Omental fat pad (tissue), 4 donors: ENCODE measurements at places on chromosomes 1 and 21. TPM values are rescaled to one million over a fixed set of nuclear protein-coding genes. Genes with fewer than 3 reads are reported as not detected.

- DNase-seq = peak; percentile 52
Measured at GRCh38 chr1:36156329-36157114, 562 bp downstream of the MAP7D1 start.

DNA sequence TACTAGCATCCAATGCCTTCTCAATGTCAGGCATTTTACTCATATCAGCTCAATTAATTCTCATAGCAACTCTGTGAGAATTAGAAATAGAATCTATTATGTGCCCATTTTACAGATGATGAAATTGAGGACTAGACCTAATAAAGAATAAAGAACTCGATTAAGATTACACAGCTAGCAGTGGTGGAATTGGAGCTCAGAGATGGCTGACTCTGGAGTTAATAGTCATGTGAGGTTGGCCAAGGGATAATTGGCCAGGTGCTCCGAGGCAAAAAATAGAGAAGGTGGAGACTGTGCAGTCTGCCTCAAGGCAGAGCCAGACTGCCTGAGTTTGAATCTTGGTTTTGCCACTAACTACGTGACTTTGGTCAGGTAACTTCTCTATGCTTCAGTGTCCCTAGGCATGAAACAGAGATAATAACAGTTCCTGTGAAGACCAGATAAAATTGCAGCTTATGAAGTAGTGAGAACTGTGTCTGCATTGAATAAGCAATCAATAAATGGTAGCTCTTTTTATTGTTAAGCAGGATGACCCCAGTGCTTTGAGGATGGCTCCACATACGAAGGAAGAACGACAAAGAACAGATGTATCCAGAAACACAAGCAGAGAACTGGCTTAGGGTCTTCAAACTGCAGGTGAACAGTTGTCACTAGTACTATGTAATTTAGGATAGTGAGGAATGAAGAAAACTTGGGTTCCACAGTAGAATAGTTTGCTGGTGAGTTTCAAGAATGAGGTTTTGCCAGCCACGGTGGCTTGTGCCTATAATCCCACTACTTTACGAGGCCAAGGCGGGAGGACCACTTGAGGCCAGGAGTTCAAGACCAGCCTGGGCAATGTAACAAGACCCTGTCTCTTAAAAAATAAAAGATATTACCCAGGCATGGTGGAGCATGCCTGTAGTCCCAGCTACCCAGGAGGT is 6.9 kb upstream of the CCSAP start:
- DNase-seq = no peak

GRCh38 chr1:154661110-154661509 is 53.1 kb upstream of the ADAR start:
- DNase-seq = no peak

GRCh38 chr1:230857077-230857476 is 11.2 kb downstream of the C1orf198 start:
- no peak for DNase-seq

- DNase-seq = no peak
Measured at GRCh38 chr1:21574466-21575151, 65.4 kb downstream of the ALPL start.

- no peak for DNase-seq
Measured at GRCh38 chr21:18030248-18030647, 211.1 kb upstream of the C21orf91 start.

- no peak for DNase-seq
Measured at GRCh38 chr21:38459490-38459889, 38.8 kb downstream of the ERG start.

- no peak for DNase-seq
Measured at GRCh38 chr1:168907786-168908348, 178.9 kb upstream of the DPT start.

DNA sequence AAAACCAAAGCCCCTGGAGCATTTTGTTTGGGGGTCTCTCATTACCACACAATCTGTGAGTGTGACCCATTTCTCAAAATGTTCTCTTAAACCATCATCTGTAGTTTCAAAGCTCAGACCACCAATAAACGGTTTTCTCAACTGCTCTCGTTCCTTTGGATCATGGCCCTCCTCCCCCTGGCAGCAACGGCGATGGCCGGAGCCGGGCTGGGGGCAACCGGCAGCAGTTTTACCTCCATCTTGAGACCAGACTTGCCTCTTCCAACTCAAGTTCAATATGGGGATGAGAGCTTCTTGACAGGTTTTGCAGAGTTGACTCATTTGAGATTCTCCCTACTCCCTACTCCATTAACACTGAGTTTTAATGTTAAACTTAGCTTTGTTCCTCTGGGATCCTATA is 29.7 kb downstream of the LRRC42 start:
- no peak for DNase-seq

GRCh38 chr1:218472885-218473284 is 127.7 kb downstream of the TGFB2 start:
- DNase-seq = no peak

GRCh38 chr1:67214420-67215174 is 48.3 kb downstream of the IL23R start:
- DNase-seq = no peak

DNA sequence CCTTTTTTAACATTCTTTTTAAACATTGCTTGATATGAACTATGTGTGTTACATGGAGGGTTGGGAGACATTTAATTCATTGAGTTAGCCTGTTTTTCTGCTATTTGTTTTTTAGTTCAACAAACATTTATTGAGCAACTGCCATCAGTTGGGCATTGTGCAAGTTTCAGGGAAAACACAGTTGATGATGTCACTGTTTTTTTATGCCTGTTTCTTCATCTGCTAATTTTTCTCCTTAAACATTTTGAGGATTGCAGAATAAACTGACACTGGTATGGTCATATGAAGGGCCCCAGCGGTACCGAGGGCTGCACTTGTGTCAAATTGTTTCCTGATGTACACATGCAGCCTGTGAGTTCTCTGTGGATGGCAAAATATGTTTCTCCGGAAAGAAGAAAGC is 253.0 kb downstream of the FGGY start:
- DNase-seq = no peak

DNA sequence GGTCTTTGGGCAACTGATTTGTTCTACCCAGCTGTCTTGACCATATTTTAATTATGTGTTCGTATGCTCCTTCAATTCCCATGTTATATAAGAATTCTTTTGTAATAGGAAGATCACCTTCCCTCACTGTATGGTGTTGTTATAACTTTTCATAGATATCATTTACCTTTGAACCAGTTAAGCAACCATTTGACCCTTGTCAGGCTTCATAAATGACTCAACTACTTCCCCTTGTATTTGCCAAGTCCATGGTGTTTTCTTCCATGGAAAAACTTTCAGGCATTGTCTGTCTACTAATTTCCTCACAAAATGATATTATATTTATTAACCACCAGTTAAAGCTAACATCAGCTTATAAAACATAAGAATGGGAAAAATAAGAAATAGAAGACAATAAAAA is 5.1 kb downstream of the BPNT1 start:
- no peak for DNase-seq

DNA sequence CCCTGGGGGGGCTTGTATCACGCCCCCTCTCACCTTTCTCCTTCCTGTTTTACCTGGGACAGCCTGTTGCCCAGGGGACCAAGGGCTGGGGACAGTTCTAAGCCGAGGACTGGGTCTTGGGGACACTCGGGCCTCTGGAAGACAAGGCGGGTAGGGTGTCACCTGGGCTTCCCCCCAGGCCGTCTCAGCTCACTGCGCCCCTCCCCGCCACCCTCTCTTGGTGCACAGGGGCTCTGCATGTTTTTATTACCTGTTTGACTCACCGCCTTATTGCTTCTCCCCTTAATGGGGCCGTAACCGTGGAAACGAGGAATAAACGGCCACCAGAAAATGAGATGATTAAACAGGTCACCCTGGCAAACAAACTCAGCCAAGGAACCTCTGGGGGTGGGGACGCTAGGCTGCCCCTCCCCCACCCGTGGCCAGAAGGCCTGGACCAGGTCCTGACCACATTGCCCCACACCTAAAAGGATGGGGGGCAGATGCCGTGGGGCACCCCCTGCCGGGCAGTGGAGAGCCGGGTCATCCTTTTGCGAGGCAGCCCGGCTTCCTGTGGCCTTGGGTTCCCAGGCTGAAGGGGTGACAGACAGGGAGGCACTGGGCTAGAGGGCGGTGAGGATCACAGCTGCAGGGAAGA is 109.9 kb downstream of the CASZ1 start:
- DNase-seq = no peak

DNA sequence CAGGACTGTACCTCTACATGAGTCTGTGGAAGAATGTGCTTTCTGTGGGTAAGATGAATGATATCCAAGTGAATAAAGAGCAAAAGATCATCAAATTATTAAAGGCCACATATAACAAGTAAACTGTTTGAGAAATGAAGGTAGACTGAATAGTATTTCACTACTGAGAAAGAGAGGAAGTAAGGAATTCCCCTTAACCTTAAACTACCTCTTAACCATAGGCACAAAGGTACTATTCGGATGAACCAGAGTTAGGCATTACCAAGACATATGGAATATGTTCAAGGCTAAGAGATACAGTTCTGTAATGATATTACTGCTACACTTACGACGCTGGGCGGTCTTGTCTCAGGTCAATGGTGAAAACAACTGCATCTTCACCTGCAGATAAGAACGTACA is 25.5 kb downstream of the DCAF8 start:
- DNase-seq = no peak

DNA sequence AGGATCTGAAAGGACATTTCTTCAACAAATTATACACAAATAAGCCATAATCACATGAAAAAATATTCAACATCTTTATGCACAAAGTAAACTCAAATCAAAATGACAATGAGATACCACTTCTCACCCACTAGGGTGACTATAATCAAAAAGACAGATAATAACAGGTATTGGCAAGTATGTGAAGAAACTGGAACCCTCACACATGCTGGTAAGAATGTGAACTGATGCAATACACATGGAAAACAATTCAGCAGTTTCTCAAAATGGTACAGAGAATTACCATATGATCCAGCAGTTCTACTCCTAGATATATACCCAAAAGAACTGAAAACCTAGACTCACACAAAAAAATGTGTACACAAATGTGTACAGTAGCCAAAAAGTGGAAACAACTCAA is 62.5 kb downstream of the CHD5 start:
- DNase-seq = no peak

- DNase-seq = no peak
Measured at GRCh38 chr21:31156662-31157061, 118.4 kb upstream of the KRTAP19-8 start.

DNA sequence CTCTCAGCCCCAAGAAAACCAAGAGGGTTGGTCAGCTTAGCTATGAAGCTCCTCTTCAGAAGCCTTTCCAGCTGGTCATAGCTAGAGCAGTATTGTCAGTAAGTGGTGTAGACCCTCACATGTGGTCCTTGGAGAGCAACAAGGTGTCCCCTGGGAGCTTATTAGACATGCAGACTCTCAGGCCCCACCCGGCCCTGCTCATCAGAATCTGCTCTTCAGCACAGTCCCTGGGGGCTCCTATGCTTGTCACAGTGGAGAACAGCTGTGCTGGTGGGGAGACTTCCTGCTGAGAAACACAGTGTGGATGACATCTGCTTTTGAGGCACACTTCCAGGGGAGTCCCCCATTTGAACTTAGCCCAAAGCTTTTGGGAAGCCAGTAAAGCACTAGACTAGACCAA is 21.9 kb upstream of the NEK2 start:
- no peak for DNase-seq

DNA sequence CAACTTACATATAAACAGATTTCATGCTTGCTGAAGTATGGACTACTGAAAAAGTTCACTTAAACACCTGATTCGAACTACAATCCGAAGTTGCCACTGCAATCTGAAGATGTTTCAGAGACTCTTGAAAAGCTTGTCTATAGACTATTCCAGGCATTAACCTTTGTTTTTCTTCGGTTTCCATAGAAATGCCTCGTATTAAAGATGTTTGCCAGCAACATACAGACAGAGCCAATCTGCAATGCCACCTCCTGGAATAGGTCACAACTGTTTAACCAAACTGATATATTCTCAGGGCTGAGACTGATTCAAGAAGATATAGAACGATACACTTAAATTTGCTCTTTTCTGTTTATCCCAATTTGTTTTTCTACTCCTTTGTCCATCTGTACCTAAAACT is 28.9 kb upstream of the DMRTB1 start:
- no peak for DNase-seq

GRCh38 chr1:222769971-222770620 is 33.1 kb downstream of the FAM177B start:
- no peak for DNase-seq

GRCh38 chr1:8409106-8409505 is 91.2 kb downstream of the SLC45A1 start:
- DNase-seq = no peak

DNA sequence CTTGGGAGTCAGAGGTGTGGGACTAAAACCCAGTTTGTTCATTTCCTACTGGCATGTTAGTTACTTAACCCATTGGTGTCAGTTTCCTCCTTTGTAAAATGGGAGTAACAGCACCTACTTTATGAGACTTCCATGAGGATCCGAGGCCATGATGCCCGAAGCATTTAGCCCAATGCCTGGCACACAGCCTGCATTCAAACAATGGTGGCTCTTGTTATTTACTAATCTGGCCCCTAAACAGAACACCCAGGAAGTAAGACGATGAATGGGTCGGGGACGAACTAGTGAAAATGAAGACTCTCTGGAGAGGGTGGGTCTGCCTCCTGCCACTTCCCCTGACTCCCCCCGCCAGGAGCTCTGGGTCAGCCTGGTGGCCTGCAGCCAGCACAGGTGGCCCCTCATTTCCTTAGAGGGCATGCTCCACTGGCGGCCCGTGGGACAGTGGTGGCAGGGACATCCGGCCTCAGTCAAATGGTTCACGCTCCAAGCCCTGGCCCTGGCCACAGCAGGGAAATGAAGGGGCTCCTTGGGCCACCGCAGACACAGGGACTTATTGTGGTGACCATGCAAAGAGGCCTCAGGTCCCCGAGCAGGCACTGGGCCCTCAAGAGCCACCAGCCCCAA is 9.5 kb upstream of the TAS1R2 start:
- no peak for DNase-seq

GRCh38 chr1:40301541-40302299 is 15.4 kb downstream of the COL9A2 start:
- no peak for DNase-seq

GRCh38 chr1:186492531-186493291 is 31.8 kb upstream of the PDC start:
- no peak for DNase-seq

- no peak for DNase-seq
Measured at GRCh38 chr21:43303275-43304178, 123.4 kb downstream of the SIK1 start.

DNA sequence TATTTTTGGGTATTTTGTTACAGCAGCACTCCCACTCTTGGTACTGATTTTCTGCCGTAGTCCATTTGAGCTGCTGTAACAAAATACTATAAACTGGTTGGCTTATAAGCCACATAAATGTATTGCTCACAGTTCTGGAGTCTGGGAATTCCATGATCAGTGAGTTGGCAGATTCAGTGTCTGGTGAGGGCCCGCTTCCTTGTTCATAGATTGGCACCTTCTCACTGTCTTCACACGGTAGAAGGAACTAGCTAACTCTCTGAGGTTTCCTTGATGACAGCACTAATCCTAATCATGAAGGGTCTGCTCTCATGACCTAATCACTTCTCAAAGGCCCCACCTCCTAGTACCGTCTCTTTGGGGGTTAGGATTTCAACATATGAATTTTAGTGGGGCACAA is 85.2 kb downstream of the HHAT start:
- no peak for DNase-seq

TMEM82 gene
- not detected for total RNA-seq

PAQR6 gene
- total RNA-seq = 3.4 TPM

NBPF6 gene
- not detected for total RNA-seq

AK4 gene
- 20.5 TPM for total RNA-seq

APOBEC4 gene
- not detected for total RNA-seq

HCN3 gene
- 2.3 TPM for total RNA-seq

PDZK1 gene
- total RNA-seq = not detected

CRYBG2 gene
- total RNA-seq = not detected

AADACL4 gene
- not detected for total RNA-seq

PLA2G2F gene
- total RNA-seq = not detected

CYP4X1 gene
- total RNA-seq = 14.1 TPM

RSPH1 gene
- total RNA-seq = 0.36 TPM

CITED4 gene
- 5.8 TPM for total RNA-seq

FAM131C gene
- total RNA-seq = not detected
